ENCODE measurements at places on chromosomes 6 and 20.

DNA sequence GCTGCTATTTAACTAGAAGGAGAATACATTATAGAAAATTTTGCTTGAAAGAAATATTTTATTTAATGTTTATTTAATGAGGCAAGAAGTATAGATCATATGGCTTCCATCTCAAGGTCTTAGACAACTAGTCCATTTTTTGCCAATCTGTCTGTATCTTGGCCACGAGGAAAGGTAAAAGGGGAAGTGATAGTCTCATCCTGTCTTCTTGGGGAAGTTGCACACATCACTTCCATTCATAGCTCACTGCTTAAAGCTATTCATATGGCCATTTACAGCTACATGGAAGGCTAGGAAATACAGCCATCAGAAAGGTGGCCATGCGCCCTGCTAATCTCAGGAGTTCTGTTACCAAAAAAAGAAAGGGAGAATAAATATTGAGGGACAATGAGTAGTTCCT is 50.8 kb downstream of the METTL24 start:
- DNase-seq = no peak

DNA sequence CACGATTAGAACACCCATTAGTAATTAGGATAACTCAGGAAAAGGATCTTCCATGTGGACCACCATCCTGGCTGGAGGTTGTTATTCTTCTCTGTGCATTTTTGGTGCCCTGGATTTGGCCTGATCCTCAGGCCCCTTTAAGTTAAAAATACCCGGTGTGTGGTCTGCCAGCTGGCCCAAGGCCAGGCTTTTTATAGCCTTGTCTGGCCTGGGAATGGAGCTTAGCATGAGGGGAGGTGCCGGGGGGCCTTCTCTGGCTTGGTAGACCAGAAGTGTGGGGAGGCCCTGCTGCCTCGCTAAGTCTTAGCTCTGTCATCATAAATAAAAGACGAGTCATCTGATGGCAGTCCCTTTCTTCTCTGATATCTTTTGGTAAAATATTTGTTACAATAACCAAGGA is 71.4 kb downstream of the ARID1B start:
- no peak for DNase-seq

GRCh38 chr6:89050155-89050554 is 30.4 kb upstream of the PNRC1 start:
- no peak for DNase-seq

GRCh38 chr6:33717934-33718455 is 6.5 kb upstream of the UQCC2 start:
- DNase-seq = no peak

DNA sequence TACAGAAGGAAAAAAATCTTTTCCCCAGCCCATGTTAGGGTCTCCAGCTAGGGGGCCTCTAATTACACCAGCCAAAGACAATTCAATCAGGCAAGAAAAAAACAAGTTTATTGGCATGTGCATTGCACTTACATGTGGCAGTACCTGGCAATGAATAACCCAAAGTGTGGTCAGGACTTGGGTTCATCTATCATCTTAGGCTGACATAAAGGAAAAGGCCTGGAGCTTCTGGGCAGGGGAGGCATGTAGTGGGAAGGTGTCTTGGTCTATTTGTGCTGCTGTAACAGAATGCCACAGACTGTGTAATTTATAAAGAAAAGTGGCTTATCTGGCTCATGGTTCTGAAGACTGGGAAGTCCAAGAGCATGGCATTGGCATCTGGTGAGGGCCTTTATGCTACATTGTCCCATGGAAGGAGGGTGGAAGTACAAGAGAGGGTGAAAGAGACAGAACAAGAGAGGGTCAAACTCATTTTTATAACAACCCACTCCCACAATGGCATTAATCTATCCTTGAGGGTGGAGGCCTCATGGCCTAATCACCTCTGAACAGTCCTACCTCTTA is 4.4 kb upstream of the PYGB start:
- DNase-seq = no peak

DNA sequence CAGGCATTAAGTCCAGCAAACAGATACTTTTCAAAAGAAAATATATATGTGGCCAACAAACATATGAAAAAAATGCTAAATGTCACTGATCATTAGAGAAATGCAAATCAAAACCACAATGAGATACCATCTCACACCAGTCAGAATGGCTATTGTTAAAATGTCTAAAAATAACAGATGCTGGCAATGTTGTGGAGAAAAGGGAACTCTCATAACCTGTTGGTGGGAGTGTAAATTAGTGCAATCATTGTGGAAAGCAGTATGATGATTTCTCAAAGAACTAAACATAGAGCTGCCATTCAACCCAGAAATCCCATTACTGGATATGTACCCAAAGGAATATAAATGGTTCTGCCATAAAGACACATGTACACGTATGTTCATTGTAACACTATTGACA is 20.6 kb downstream of the KCNQ5 start:
- DNase-seq = no peak

- no peak for DNase-seq
Measured at GRCh38 chr20:53142225-53143127, 170.3 kb downstream of the TSHZ2 start.

- peak; percentile 48 for DNase-seq
Measured at GRCh38 chr6:38012573-38012972, 193.0 kb downstream of the ZFAND3 start.

GRCh38 chr20:53805895-53806384 is 212.3 kb upstream of the ZNF217 start:
- DNase-seq = no peak

- no peak for DNase-seq
Measured at GRCh38 chr6:63923139-63923739, 287.6 kb downstream of the PHF3 start.

GRCh38 chr6:89121934-89122333 is 4.1 kb upstream of the SRSF12 start:
- DNase-seq = no peak

GRCh38 chr20:917416-917815 is 1.3 kb upstream of the ANGPT4 start:
- no peak for DNase-seq

DNA sequence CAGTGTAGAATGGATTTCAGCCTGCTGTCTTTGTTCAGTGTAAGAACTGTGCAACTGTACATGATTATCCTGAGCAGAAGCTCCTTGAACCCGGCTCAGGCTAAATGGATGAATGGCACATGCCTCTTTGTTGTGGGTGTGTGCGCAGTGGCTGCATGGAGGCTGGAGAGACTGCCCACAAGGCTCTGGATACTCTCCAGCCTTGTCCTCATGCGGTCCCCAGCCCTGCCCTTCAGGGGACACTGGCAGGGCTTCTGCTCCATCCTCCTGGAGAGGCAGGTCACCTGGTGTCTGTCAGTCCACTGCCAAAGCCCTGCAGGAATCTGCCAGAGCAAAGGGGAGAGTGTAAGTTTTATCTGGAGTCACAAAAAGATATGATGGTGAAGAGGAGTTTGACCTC is 241.7 kb upstream of the EXOC2 start:
- no peak for DNase-seq

- no peak for DNase-seq
Measured at GRCh38 chr6:71334768-71335167, 46.2 kb downstream of the OGFRL1 start.

- DNase-seq = no peak
Measured at GRCh38 chr6:138028893-138029292, 78.3 kb downstream of the PERP start.

DNA sequence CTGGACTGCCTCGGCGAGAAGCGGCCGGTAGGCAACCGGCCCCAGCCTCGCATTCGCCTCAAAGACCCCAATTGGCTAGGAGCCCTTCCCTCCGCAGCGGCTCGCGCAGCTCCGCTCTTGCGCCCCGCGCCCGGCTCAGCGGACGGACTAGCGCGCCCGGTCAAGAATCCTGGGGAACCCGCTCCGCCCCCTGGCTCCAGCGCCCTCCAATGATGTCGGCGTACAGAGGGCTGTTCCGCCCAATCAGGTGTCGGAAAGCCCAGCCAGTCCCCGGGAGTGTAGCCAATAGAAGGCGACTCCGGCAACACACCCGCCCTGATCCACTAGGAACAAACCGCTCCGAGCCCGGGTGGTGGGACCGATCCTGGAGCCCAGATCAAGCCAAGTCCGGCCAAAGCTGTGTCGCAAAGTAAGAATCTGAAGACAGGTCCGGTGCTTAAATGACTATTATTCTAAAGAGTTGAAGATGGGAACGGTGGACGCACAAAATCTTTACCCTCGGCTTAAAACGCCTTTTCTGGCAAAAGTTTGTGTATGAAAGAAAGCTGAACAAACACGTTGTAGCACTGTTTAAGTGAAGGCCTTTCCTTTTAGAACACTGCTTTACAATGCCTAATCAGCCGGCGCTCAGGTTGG is 132.2 kb downstream of the OGFRL1 start:
- DNase-seq = peak; percentile 73

- DNase-seq = no peak
Measured at GRCh38 chr20:62607366-62608217, 34.7 kb upstream of the SLCO4A1 start.

GRCh38 chr6:155909710-155910109 is 454.1 kb upstream of the NOX3 start:
- no peak for DNase-seq

- DNase-seq = no peak
Measured at GRCh38 chr20:55667024-55667423, 338.3 kb downstream of the CBLN4 start.

GRCh38 chr6:103062136-103062535 is 1668.6 kb downstream of the GRIK2 start:
- no peak for DNase-seq

DNA sequence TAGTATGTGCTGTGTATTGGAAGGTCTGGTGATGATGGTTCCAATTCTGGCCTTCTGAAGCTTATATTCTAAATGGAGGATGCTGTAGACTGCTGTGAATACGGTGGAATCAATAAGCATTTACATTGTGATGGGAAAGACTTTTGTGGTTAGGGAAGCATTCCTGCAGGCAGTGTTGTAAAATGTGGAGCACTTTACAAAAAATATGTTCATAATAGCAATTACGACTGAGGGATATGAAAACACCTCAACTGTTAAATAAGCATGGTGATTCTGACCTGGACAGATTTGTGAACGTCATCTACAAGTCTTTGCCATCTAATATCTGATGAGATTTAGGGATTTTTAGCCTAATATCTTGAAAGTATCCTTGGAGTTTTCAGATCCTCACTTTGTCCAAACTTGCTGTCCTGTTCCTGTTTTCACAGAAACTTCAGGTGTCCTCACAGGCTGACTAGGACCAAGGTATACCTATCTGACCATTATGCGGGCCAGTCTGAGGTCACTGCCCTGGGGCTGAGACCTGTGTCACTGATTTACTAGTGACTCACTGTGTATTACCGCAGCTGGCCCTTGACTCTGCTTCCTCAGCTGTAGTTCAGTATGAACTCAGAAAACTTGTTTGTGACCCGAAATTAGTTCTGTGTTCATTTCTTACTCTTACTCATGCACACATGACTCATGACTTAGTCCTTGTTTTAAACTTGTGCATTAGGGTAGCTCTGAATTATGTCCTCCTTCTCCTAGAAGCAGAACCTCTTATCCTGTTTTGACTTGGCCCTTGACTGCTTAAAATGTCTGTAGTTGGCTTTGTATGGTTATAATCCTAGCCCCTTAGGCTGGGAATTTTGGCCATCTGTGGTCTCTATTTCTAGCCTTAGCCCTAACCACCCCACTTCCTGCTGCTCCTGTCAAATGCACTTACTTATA is 343.0 kb downstream of the CDKAL1 start:
- no peak for DNase-seq

DNA sequence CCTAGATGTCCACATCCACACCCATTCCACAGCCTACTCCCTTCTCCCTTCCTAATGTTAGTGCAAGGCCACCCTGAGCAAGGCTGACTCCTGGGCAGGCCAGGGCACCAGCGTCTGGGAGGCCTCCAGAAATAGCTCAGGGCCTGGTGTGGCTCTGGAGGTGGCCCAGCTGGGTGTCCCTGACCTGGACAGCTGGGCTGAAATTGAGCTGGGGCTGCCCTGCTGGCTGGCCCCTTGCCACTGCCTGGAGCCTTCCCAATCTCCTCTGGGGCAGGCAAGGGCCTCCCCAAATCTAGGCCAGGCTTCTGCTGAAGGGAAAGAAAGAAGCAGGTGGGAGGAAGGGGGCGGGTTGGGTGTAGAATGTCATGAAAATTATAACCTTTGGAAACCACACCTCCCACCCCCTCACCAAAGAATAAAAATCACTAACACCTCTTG is 2.1 kb downstream of the FAM110A start:
- DNase-seq = no peak

GRCh38 chr20:45974896-45975565 is 3.0 kb upstream of the ZNF335 start:
- DNase-seq = no peak

DNA sequence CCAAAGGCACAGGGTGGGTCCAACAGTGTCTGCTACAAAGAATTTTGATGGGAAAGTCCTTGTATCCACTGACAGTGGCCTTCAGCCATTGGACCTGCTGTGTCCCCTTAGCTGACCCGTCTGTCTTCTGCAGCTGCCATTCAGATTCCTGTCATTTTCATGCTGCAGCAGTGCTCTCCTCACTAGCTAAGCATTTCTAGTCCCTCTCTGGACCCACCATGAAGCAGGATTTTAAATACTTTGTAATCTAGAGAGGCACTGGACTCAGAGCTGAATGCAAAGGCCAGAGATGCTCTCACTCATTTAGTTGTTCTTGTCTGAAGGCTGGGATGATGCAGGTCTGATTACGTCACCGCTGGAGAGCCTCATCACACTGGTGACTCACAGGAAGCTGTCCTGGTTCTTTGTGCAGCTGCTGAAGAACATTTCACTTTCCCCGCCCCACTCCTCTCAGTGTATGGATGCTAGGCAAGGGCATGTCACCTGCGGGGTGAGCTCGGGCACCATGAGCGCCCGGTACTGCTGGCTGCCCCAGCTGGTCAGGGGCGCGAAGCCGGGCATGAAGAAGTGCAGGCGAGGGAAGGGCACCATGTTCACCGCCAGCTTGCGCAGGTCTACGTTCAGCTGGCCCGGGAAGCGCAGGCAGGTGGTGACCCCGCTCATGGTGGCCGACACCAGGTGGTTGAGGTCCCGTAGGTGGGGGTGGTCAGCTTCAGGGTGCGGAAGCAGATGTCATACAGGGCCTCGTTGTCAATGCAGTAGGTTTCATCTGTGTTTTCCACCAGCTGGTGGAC is 19.4 kb upstream of the TUBB2A start:
- no peak for DNase-seq

DNA sequence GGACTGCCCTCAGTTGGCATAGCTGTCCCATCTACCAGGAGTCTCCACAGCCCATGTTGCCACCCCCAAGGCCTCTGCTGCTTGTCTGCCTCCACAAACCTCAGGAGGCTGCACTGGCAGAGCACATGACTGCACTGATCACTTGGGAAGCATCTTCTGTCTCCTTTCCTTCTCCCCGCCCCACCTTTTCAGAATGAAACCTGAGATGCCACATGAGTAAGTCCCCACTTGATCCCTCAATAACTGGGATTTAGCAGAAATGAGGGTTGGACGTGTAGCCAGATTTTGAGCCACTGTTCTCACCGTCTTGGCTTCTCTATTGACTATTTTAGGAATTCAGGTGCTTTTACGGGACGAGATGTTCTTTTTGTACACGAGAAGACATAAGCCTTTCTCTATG is 328.4 kb downstream of the CDC5L start:
- DNase-seq = no peak

- no peak for DNase-seq
Measured at GRCh38 chr6:122806291-122806690, 17.2 kb downstream of the SMPDL3A start.
